ENCODE measurements at places on chromosomes 13 and 19.

- no peak for DNase-seq
Measured at GRCh38 chr13:21328836-21329477, 130.1 kb downstream of the ZDHHC20 start.

GRCh38 chr13:63198071-63198470 is 1782.4 kb upstream of the PCDH20 start:
- no peak for DNase-seq

DNA sequence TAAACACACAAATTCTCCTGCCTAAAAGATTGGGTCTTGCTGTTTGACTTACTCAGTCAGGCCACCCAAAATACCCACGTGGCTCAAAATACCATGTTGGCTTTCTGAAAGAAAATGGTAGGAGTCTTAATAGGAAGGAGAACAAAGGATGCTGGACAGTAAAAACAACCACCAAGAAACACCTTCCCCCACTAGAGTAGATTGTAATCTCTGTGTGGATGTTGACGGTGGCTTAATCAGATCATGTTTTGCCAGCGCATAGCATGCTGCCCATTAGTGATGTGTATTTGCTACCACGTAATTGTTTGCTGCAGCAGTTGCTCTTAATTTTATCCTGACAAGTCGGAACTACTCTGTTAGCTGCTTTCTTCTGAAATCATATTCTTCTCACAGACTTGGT is 1229.3 kb upstream of the SLC10A2 start:
- DNase-seq: no peak

- no peak for DNase-seq
Measured at GRCh38 chr13:99366075-99366987, 59.1 kb upstream of the GPR183 start.

DNA sequence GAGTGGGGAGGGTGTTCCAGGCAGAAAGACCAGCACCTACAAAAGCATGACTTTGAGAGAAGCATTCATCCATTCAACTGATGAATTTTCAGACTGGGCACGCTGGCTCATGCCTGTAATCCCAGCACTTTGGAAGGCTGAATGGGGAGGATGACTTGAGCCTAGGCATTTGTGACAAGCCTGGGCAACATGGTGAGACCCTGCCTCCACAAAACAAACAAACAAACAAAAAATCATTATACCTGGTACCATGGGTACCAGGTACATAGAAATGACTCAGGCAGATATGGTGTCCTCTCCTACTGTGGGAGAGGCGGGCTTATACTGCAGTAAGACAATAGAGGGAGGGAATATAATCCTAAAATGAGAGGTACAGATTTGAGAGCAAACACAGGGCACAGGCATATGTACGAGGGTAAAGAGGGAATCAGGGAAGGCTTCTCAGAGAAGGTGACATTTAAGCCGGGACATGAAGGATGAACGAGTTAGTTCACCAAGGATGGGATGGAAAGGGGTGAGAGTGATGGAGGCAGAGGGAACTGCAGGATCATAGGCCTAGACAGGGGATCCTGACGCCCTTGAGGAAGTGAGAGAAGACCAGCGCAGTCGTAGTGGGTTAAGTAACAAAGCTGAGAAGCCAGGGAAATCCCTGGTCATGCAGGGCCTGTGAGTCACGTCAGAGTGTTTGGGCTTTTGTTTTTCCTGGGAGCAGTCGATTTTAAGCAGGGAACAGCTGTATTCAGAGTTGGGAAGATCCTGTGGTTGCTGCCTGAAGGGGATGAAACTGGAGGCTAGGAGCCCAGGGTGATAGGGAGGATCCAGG is 2.9 kb downstream of the CYP2S1 start:
- no peak for DNase-seq

Data from T-helper 2 cell treated with Interferon-gamma antibody and Interleukin-4, amounts not matched to agents 5 μg/mL and 100 μg/mL, for 36 hours (primary cell).